ENCODE measurements at places on chromosomes 3 and 15. TPM values are rescaled to one million over a fixed set of nuclear protein-coding genes. Genes with fewer than 3 reads are reported as not detected.

- no peak for DNase-seq
These were observed 52.5 kb downstream of the ADCY5 start for GRCh38 chr3:123396171-123397049.

DNA sequence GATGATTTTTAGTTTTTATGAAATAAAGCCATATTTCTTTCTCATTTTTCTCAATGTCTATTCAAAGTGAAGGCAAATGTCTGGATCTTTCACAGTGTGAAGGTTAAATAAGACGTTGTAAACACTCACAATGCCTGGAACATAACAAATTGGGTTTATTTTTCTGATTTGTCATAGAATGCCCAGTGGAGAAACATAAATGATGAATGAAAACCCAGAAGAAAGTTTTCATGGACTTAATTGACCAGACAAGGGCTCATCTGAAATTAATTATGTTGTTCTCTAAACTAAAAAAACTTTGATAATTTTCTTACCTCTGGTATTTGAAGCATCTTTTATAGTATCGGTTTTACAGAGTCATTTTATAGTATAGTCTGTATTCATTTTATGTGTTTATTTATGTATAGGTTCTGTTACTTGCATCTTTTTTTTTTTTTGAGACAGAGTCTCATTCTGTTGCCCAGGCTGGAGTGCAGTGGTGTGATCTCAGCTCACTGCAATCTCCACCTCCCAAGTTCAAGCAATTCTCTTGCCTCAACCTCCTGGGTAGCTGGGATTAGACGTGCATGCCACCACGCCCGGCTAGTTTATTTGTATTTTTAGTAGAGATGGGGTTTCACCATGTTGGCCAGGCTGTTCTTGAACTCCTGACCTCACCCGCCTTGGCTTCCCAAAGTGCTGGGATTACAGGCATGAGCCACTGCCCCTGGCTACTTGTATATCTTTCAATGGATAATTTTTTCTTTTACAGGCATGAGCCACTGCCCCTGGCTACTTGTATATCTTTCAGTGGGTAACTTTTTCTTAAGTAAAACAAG lies 15.1 kb upstream of the BNIP2 start:
- DNase-seq, result no peak

Gene RTP1
- total RNA-seq, result not detected

- no peak for DNase-seq
These were observed 86.8 kb downstream of the MYO5A start for GRCh38 chr15:52441841-52442240.

GRCh38 chr3:149151843-149152242 lies 22.4 kb downstream of the HPS3 start:
- peak; percentile 22 for DNase-seq

DNA sequence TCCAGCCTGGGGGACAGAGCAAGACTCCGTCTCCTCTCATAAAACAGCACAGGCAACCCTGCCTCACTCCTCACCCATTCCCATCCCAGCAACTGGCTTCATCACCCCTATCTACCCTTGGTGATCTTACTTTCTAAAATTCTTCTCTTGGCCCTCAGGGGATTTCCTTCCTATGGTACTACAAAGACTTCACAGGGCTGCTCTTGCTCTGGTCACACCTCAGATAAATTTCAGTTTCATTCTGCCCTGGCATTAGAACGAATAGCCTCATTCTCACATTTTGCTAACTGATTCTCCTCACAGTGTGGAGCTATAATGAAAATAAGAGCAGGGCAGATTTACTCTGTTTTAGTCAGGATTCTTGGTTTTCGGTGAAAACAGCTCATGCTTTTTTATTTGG lies 22.1 kb upstream of the CRBN start:
- DNase-seq, result no peak

DNA sequence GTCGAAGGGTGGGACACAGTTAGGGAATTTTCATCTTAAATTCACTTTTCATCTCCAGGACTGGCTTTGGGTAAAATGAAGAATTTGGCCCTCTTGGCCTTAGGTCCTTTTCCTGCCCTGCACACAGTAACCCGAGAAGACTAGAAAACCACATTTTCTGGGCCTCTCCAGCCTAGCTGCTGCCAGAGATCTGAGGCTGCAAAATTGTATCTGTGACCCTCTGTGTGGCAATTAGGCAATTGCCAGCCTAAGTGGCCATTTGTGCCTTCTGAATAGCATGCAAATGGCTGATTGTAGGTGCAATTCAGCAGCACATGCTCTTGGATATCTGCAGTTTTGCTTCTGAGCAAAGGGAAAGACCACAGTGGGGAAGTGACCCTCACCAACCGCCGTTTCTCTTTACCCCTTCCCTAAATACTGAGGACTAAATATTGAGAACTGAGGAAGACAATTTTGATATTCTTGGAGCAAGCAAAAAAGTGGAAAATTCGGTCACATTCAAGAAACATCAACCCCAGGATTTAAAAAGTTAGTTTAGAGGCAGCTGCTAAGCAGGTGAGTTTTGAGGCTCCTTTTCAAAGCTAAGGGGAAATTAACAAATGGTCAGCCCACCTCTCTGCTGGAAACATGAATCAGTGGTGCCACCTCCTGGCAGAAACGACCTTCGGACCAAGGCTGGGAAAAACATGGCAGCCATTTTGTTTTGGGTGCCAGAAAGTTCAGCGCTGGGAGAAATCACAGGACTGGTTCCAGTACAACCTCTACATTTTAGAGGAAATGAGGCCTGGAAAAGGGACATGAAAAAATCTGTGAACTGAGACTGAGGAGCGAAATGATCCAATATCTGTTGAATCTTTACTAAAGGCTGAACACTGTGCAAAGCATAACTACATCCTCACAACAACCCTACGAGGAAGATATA lies 56.6 kb upstream of the PRTG start:
- DNase-seq, result no peak

GRCh38 chr3:111769110-111769991 lies 89.7 kb upstream of the PHLDB2 start:
- DNase-seq, result no peak

DNA sequence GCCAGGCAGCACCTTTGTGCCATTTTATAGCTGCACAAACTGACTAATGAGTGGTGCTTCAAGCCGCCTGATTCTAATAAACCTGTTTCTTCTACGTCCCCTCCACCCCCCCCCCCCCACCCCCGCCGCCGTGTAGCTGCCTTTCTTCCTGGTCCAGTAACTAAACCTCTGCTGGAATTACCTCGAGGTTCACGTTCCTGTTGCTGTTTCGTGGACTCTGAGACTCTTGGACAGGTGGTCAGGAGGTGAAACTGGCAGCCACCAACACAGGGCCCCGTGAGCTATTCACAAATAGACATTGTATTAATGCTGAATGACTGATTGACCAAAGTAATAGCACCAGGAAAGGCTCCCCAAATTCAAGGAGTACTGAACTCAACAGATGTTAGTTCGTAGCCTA lies 73.9 kb downstream of the TRIM69 start:
- no peak for DNase-seq

DNA sequence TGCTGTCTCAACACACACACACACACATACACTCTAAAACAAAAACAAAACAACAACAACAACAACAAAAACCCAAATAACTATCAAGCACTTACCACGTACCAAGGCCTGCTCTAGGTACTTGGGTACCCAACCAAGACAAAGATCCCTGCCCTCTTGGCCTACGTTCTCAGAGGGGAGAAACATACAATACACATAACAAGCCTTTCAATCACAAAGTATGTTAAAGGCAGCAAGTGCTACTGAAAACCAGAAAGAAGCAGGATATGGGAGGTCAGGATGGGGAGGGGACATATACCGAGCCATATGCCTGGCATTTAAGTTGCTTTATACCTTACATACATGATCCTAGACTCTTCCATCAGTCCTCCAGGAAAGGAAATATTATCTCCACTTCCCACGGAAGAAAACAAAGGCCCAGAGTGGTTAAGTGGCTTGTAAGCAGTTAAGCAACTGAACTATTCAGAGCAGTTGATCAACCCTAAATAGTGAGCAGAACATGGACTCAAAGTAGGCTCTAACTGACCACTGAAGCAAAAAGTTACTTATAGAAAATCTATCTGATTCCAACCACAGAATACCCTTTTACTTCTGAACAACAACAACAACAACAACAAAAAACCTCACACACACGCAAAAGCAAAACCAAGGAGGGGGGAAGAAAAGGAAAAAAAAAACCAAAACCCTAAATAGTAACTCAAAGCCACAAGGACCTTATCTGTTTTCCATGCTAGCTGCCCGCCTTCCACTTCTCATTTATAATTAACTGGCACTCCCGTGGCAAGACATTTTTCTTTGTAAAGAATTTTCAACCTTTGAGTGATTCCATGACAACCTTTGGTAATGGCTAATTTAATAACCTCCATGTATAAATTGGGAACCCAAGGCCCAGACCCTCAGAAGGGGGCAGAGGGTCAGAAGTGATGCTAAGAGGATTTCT lies 21.0 kb downstream of the PRICKLE2 start:
- no peak for DNase-seq

Gene RBP2
- total RNA-seq, result not detected
